ENCODE measurements at places on chromosomes 4 and X.

DNA sequence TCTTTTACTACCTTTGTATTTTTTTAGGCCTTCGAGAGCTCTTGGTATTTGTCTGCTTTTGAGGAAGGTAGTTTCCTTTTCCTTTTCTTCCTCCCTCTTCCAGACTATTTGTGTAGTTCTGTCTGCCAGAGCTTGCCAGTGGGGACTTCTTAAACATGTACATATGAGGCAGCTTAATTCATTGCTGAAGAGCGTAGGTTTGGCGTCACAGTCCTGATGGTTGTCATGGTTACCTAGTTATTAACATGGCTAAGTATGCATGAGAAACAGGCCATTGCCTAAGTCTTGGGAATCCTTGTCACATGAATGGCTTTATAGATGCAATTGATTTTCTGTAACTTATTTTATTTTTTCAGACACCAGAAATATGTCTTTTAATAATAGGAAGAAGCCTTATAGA, 48.5 kb upstream of the ARMCX2 start:
- peak; percentile 9 for DNase-seq

DNA sequence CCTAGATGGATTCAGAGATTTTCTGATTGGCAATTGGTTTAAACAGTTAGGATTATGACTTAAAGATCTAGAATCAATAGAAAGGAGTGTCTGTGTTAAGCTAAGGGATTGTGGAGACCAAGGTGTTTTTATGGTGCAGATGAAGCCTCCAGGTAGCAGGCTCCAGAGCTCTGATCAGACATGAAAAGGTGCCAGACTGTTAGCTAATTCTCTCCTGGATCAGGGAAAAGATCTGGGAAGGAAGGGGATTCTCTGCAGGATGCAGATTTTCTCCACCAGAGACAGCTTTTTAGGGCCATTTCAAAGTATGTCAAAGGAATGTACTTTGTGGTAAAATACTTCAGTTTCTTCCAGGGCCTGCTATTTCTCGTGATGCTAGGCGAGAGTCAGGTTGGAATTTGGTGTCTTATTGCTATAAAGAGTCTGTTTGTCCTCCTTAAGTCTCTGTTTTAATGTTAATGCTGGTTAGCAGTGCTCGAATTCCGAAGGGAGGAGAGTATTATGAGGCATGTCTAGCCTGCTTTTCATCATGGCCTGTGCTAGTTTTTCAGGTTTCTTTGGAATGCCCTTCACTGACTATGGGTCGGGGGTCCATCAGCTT, 12.0 kb upstream of the GPR78 start:
- peak; percentile 75 for DNase-seq

DNA sequence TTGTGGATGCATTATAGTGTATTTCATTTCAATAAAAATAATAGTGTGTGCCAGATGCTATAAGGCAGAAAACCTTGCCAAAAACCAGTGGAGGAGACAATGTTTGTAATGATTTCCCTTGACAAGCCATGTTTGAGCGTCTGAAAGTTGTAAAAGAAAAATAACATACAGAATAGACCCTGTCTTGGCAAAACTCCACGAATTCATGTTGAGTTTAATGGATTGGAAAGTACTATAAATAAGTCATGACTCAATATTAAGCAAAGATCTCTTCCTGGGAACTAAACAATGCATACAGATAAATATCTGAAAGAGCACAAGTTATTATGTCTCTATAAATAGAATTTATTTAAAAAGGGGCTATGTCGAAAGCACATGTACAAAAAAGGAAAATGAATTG, 543.5 kb downstream of the GABRG1 start:
- no peak for DNase-seq

DNA sequence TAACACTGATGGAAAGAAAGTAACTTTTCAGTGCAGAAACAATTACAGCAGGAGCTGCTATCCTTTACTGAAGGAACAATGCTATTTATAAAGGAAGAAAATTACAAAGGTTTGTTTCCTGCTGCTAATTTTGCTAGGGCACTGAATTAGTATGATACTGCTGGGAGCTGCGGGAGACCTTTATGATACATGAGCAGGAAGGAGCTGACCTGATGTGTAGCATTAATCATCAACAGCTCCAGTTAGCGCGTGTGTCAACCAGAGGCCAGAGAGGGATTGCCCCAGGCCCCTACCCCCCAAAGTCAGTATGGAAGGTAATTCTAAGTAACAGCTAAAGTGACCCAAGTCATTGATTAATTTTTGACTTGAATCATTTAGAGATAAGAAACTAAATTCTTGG, 728.9 kb downstream of the PCDH18 start:
- DNase-seq, result no peak

GRCh38 chrX:23394421-23394820, 59.8 kb downstream of the PTCHD1 start:
- no peak for DNase-seq

DNA sequence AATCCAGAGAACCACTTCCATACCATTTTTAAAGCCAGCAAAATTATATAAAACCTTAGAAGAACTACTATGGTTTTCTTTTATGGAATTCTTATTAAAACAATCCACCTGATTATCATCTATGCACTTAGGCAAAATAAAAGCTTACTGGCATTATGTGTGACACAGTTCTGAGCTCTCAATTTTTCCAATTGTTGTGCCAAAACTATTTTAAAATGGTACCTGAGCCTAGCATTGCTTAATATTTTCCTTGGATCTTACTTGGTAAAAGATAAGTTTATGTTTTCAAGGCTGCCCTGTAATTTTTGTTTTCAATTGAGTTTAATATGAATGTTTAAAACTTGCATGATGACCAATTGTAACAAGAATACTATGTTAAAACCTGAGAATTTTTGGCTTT, 201.3 kb downstream of the MAD2L1 start:
- no peak for DNase-seq

DNA sequence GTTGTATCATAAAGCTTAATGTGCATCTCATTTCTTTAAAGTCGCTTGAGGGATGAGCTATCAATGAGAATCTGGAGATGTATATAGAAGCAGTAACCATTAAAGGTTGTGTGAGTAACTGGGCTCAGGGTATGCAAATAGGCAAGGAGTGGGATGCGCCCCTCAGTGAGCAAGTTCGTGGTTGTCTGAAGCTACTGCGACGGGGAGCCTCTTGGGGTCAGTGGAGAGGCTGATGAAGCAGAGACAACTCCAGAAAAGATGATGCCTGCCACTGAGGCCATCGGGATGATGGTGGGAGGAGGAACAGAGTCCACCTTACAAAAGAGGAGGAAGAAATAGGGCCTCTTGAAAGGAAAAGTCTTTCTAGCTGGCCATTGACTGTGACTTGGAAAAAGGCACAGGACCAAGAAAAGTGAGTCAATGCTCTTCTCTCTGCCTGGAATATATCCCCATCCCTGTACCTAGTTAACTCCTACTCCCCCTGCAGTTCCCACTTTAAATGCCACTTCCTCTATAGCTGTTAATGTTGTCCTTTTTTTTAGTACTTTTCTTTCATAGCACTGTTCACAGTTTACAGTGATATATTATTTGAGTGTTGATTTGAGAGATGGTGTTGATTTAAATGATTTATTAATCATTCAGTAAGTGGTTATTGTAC, 51.4 kb upstream of the LSM6 start:
- peak; percentile 5 for DNase-seq
